ENCODE measurements at places on chromosomes 6 and 20.

GRCh38 chr6:137430954-137431353 lies 63.2 kb downstream of the OLIG3 start:
- no peak for DNase-seq

- DNase-seq, result no peak
Measured at GRCh38 chr20:58028123-58028522, 200.3 kb downstream of the ANKRD60 start.

- DNase-seq, result no peak
Measured at GRCh38 chr6:46964716-46965519, 43.2 kb upstream of the ADGRF5 start.

GRCh38 chr6:33587529-33587928 lies 7.5 kb upstream of the BAK1 start:
- no peak for DNase-seq

DNA sequence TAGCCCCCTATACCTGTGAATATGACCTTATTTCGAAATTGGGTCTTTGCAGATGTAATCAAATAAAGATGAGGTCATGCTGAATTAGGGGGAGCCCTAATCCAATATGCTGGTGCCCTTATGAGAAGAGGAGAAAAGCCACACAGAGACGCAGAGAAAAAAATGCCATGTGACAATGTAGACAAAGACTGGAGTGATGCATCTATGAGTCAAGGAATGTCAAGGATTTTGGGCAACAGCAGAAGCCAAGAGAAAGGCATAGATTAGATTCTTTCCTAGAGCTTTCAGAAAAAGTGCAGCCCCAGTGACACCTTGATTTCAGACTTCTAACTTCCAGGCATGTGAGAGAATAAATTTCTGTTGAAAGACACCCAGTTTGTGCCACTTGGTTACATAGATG lies 47.4 kb upstream of the HS3ST5 start:
- DNase-seq, result no peak

DNA sequence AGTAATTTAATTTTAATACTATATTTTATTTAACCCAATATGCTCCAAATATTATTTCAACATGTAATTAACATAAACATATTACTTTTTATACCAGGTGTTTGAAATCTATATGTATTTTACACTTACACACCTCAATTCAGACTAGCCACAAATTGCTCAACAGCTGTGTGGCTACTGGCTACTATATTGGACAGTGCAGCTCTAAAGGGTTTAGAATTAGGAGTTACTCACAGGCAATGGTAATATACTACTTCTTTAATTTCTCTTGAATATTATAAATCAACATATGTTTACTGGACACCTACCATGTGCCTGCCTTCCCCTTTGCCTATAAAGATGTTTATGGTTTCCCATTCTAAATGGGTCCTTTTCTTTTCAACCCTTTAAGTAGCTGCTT lies 2.3 kb downstream of the MTRF1L start:
- no peak for DNase-seq

GRCh38 chr6:79946272-79947190 lies 822 bp downstream of the ELOVL4 start:
- DNase-seq, result peak; percentile 21

- DNase-seq, result no peak
Measured at GRCh38 chr6:52588087-52588709, 11.3 kb upstream of the TRAM2 start.

DNA sequence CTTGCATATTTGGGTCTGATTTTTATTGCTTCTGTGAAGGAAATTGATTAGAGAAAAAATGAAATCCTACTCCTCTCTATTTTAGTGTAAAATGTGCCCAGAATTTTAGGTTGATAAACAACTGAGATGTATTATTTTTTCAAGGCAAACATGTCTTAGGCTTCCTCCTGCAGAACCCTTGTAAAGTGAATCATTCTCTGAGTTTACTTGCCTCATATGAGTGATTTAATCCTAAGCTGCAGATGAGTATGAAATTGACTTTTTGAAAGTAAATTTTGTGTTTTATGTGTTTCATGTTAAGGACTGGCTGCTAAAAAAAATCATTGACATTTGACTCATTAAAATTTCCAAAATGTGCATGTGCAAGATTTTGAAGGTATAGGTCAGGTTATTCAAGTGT lies 138.5 kb upstream of the PHACTR1 start:
- DNase-seq, result no peak

- no peak for DNase-seq
Measured at GRCh38 chr6:29949934-29950333, 7.6 kb downstream of the HLA-A start.

GRCh38 chr6:74402781-74403180 lies 706.8 kb downstream of the CD109 start:
- no peak for DNase-seq

GRCh38 chr20:24488800-24489175 lies 19.4 kb downstream of the SYNDIG1 start:
- DNase-seq, result no peak

GRCh38 chr20:31515775-31516107 lies 1.5 kb downstream of the HM13 start:
- DNase-seq, result no peak

GRCh38 chr20:41367393-41367695 lies 726 bp upstream of the EMILIN3 start:
- DNase-seq, result no peak

GRCh38 chr20:50054626-50055511 lies 58.1 kb downstream of the UBE2V1 start:
- DNase-seq, result no peak

DNA sequence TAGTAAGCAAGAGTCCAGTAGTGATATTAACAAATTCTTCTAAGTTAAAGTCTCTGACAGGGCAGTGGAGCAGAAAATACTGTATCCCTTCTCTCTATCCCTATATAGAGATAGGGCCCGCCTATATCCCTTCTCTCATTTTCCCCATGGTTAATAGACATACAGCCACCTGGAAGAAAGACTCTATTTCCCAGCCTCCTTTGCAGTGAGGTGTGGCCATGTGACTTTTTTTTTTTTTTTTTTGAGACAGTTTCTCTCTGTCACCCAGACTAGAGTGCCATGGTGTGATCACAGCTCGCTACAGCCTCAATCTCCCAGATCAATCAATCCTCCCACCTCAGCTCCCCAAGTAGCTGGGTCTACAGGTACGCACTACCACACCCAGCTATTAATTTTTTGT lies 16.7 kb upstream of the CDK5RAP1 start:
- no peak for DNase-seq

DNA sequence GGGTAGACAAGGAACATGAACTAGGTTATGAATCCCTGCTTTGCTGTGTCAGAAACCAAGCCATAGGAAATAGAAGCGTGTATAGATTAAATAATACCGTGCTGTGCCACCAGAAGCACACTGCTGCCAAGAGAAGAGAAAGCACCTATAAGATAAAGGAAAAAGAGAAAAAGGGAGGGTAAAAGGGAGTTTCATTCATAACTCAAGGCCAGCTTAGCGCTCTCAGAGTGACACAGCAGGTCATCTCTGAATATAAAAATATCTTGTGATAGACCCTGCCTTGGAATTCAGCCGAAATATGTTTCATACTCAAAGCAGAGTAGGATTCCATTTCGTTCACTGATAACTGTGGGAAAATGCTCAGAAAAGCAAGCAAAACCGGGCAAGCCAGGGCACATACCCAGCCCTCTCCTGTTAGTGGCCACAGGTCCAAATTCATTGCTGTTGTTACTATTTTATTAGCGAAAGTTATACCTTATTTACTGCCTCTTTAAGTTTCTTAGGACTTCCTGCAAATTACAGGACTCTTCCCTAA lies 8.7 kb downstream of the JAG1 start:
- no peak for DNase-seq

GRCh38 chr6:32105433-32105832 lies 3.7 kb downstream of the TNXB start:
- DNase-seq, result no peak

DNA sequence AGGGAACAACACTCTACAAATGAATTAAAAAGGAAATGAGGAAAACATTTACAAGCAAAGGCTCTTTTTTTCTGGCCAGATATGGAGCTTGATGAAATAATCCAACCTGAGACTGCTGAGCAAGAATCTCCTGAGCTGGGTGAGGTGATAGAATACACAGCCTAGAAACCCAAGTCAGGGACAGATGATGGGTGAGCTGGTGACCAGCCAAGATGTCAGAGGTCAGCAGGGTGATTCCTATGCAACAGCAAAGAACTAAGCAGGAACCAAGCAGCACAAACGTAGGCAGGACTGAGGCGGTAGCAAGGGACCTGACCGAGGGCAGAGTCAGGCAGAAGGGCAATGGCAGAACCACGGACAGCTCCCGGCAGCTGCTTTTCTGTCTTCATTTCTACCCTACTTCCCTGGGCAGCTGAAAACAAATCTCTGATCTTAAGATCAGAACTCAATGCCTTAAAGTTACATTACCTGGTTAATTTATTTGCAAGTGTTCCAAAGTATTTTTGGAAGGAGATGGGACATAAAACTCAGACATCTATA lies 75.1 kb downstream of the CDC40 start:
- no peak for DNase-seq

- no peak for DNase-seq
Measured at GRCh38 chr20:4413314-4414049, 308.2 kb upstream of the PRND start.

DNA sequence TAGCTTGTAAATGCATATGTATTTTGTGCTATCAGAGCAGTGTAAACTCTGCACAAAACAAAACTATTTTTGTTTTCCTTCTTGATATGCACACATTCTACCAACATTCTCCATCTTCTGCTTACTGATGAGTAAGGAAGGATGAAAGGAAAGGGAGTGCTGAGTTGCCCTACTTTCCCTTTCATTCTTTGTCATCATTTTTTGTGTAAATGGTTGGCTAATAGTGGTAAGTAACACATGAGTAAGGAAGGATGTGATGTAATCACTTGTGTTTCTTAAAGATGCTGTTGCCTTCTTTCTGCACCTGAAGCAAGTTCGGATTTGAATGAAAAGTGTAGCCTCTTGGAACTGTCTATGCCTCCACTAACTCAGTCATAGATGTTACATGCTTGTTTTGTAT lies 4.6 kb upstream of the REV3L start:
- DNase-seq, result no peak

Data from NCI-H1436 (cell line).